Stimulated activated CD4-positive, alpha-beta T cell treated with anti-CD3 and anti-CD28 coated beads, Interleukin-12 subunit alpha, Interleukin-12 subunit beta, amount 100 ng/mL, for 48 hours (primary cell): ENCODE measurements at places on chromosomes 4 and X.

GRCh38 chrX:1425381-1425780 lies 27.3 kb downstream of the ASMTL start:
- DNase-seq, result no peak

DNA sequence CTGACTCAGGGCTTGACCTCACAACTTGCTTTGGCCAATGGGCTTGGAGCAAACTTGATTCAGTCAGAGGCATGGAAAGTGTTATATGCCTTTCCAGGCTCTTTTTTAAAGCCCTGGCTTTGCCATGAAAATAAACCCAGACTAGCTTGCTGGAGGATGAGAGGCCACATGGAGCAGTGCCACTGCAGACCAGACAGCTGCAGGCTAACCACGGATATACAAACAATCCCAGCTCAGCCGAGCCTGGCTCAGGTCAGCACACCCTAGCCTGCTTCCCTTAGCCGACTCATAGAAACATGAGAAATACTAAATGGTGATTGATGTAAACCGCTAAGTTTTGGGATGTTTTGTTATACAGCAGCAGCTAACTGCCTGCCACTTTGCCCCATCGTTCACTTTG lies 345.1 kb downstream of the ARHGAP10 start:
- no peak for DNase-seq

GRCh38 chr4:151721466-151721865 lies 39.3 kb downstream of the GATB start:
- DNase-seq, result no peak

DNA sequence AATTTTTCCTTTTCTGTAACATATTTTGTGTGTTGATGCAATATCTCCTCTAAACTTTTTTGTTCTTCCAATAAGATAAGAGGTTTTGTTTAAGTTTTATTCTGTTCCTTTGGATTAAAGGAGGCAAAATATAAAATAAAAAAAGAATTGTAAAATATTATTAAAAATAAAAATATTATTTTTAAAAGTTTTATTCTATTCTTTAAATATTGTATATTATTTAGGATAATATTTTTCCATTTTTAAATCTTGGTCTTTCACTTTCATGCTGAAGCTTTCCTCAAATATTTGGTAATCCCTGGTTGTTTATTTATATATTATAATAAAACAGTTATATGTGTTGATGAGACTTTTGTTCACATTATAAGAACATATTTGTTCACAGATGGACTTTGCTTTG lies 187.9 kb upstream of the PDE5A start:
- DNase-seq, result no peak

DNA sequence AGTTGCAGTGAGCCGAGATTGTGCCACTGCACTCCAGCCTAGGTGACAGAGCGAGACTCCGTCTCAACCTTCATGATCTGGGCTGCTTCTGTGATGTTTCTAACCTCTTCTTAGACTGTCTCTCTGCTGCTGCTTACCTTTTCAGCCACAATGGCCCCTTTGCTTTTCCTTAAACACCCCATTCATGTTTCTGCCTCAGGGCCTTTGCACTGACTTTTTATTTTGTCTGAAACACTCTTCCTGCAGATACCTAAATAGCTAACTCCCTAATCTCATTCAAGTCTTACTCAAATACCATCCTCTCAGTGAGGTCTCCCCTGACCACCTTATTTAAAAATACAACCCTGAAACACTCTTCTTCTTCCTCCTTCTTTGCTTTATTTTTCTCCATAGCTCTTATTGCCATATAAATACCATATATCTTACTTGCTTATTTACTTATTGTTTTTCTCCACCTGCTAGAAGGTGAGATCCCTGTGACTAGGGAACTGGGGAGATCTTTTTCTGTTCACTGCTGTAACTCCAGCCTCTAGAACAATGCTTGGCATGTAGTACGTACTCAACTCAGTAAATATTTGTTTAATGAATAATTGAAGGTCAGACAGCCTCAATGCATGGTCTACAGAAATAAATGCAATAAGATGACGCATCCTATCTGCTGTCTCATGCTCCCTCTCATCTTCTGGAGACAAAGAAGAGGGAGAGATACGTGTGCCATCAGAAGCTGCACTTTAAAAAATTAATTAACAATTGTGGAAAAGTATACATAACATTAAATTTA lies 43.8 kb upstream of the SETD7 start:
- no peak for DNase-seq
